ENCODE measurements at places on chromosomes 12 and 14. TPM values are rescaled to one million over a fixed set of nuclear protein-coding genes. Genes with fewer than 3 reads are reported as not detected.

GRCh38 chr12:7001921-7002591 lies 16.2 kb downstream of the LPCAT3 start:
- DNase-seq, result no peak
- H3K27me3 ChIP-seq, result no peaks in the 10 kb centered on the region
- H3K4me1 ChIP-seq, result peaks cover 19% of the 10 kb centered on the region
- no peak overlapping the region for H3K27ac ChIP-seq
- peaks cover 2% of the 10 kb centered on the region for H3K36me3 ChIP-seq

- no peak for DNase-seq
- no peak overlapping the region for H3K27ac ChIP-seq
- H3K4me3 ChIP-seq, result no peak overlapping the region
- no peaks in the 10 kb centered on the region for H3K4me1 ChIP-seq
- H3K27me3 ChIP-seq, result no peaks in the 10 kb centered on the region
- no peaks in the 10 kb centered on the region for H3K36me3 ChIP-seq
Observed at GRCh38 chr14:70836946-70837345, 27.6 kb upstream of the MAP3K9 start.

- no peak for DNase-seq
- no peaks in the 10 kb centered on the region for H3K27me3 ChIP-seq
- no peak overlapping the region for H3K27ac ChIP-seq
- no peaks in the 10 kb centered on the region for H3K4me1 ChIP-seq
- H3K4me3 ChIP-seq, result no peak overlapping the region
- no peaks in the 10 kb centered on the region for H3K36me3 ChIP-seq
Observed at GRCh38 chr12:9951026-9951675, 19.0 kb upstream of the CLEC2A start.

- peaks cover 21% of the 10 kb centered on the region for H3K36me3 ChIP-seq
- H3K27me3 ChIP-seq, result no peaks in the 10 kb centered on the region
- H3K4me1 ChIP-seq, result peaks cover 28% of the 10 kb centered on the region
Observed at GRCh38 chr12:112018571-112019237, 5.5 kb downstream of the ERP29 start.

- H3K27me3 ChIP-seq, result no peaks in the 10 kb centered on the region
- peaks cover 12% of the 10 kb centered on the region for H3K4me1 ChIP-seq
- no peak overlapping the region for H3K27ac ChIP-seq
- DNase-seq, result no peak
- no peak overlapping the region for H3K4me3 ChIP-seq
Observed at GRCh38 chr12:130776857-130777339, 60.8 kb upstream of the RIMBP2 start.

DNA sequence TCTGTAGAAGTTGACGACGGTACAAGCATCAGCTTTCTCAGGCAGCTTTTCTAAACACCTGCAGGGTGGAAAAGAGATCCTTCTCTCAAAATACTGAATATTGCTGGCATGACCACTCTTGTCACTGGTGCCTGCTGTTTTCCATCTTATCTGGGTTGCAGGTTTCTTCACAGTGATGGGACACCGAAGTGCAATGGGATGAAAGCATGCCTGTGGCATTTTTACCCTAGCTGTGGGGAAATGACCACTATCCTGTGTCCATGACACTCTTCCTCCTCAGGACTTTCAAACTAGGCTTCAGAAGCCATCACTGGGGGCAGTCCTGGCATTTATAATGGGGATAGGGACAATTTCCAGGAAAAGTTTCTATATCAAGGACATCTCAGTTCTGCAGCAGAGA lies 98.5 kb downstream of the ETV6 start:
- H3K4me3 ChIP-seq, result no peak overlapping the region
- H3K27me3 ChIP-seq, result no peaks in the 10 kb centered on the region
- no peaks in the 10 kb centered on the region for H3K36me3 ChIP-seq
- no peak for DNase-seq
- peaks cover 32% of the 10 kb centered on the region for H3K4me1 ChIP-seq
- no peak overlapping the region for H3K27ac ChIP-seq

DPF3 gene
- polyA plus RNA-seq, result 1.1 TPM
